ENCODE measurements at places on chromosomes 3 and 15.

- DNase-seq: no peak
These were observed 451.7 kb upstream of the SGO1 start for GRCh38 chr3:20637729-20638128.

- no peak for DNase-seq
These were observed 12.6 kb downstream of the IGDCC3 start for GRCh38 chr15:65365229-65365628.

DNA sequence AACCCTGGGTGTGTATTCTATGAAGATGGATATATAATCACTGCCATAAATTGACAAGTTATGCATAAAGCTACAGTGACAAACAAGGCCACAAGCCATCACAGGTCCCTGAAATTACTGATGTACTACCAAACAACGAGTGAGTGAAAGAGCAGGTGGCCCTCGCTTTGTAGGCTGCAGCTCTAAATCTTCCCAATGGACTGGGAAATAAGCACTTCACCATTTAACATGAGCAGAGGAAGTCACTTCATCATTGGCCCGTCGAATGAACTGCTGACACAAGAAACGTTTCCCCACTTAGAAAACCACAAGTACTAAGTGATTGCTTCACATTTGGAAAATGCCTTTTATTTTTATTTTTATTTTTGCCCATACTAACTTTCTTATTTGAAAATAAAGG, 218.0 kb downstream of the ZNF385D start:
- DNase-seq: no peak

DNA sequence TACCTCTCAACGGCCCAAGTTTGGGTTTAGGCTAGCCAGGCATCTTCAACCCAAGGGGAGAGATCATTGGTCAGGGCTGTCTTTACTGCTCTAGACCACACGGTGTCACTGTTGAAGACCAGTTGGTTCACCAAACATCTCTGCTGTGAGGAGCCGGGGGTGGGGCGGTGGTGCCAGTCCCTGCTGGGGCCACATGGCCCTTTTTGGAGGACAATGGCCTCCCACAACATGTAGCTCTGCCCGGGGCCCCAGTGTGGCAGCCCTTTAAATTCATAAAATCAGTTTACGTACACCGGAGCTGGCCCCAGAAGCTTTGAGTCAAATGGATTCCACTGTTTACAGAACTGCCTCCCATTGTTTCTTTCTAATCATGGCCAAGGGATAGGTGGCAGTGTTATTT, 19.1 kb upstream of the TM4SF18 start:
- DNase-seq: peak; percentile 29

DNA sequence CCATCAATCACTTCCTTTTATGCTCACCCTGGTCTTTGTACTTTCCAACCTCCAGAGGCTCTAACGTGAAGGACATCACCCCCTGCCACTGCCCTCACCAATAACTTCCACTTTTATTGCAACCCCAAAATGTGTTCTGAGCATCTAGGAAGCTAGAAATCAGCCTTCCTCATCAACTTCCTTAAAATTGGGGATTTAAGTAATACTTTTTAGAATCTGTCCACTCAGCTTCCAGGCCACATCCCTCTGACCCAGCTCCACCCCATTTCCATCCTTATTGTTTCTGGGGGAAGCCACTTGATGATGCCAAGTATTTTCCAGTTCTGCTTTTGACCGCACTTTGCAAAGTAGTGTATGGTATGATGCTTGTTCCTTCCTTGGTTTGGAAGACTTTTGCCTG, 73.5 kb upstream of the XCR1 start:
- DNase-seq: no peak

- DNase-seq: no peak
These were observed 1242.5 kb upstream of the GBE1 start for GRCh38 chr3:83003917-83004316.

DNA sequence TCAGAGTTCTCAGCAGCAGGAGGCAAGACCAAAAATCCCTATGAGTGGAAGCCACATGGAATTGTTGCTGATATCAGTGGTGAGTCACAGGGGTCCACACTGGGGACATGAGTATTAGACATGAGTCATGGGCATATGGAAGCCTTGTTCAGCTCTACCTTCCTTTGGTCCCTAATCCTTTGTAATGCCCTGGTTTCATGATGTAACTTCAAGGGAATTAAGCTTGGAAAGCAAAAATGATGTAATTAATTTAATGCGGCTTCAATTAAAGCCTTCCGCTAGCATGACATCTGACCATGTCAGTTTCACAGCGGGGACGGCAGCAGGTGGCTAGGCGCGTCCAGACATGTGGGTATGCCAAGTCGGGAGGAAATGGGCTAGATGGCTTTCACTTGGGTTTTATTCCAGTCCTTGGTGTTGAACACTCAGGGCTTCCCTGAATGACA, 176.1 kb upstream of the RGMA start:
- no peak for DNase-seq

- no peak for DNase-seq
These were observed 18.4 kb upstream of the PIGZ start for GRCh38 chr3:196987022-196987421.

GRCh38 chr3:53819163-53819868, 26.9 kb downstream of the CHDH start:
- DNase-seq: no peak
